GM18507 (cell line): ENCODE measurements at places on chromosomes 5 and 9.

DNA sequence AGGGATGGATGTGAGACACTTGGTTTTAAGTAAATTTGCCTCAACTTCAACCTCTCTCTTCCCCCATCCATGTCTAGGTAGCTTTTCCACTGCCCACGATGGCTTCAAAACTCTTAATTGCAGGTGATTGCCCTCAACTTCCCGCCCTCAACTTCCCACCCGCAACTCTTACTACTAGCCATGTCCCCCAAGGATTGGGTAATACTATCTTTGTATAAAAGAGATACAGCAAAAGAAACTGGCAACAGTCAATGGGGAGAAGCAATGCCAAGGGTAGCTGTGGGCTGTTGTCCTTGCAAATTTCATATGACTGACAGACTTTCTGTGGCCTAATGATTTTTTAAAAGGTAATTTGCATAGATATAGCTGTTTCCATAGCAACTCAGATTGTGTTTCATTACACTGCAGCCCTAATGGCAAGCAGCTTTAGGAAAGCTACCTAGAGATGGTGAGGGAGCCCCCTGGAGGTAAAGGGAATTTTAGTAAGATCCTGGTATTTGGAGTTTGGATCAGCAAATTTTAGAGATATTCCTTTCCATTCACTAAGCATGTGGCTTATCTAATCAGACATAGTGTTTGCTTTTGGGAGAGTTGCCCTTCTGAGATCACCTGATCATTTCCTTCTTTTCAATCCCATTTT lies 421.5 kb upstream of the DAP start:
- peak; percentile 5 for DNase-seq

- no peak for DNase-seq
Observed at GRCh38 chr5:150329038-150329437, 26.3 kb upstream of the ARSI start.

DNA sequence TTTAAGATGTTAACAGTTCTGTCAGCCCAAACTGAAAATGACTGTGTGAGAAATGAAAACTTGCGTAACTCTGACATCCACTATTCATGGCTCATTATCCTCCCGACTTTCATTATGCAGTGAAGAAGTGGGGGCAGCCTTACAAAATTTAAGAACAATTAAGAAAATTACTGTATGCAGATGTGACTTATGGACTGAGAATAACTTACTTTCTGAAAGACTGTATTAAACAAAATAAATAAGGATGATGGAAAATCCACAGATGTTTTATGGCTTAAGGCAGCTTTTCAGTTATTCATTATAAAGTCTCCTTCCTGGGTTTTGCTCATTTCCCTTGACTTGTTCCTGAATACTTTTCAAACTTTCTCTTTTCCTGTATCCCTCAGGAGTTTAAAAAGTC lies 55.2 kb downstream of the GRIN3A start:
- no peak for DNase-seq

DNA sequence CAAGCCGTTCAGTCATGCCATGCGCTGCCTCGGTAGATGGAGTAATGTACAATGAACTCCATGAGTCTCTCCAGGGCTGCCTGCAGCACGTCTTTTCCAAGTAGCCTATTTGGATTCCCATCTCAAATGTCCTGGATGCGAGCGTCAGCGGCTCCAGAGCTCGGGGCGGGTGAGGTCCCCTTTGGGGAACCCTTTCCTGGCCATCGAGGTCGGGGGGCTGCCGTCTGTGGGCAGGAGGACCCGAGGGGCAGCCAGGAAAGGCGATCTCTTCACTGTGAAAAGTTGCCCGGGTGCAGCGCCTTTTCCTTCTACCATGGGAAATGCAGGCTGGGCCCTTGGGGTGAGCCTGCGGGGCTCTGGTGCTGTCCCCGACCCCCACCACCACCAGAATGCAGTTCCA lies 36.9 kb upstream of the FCN2 start:
- no peak for DNase-seq

GRCh38 chr5:131230406-131230805 lies 33.4 kb upstream of the CDC42SE2 start:
- no peak for DNase-seq

DNA sequence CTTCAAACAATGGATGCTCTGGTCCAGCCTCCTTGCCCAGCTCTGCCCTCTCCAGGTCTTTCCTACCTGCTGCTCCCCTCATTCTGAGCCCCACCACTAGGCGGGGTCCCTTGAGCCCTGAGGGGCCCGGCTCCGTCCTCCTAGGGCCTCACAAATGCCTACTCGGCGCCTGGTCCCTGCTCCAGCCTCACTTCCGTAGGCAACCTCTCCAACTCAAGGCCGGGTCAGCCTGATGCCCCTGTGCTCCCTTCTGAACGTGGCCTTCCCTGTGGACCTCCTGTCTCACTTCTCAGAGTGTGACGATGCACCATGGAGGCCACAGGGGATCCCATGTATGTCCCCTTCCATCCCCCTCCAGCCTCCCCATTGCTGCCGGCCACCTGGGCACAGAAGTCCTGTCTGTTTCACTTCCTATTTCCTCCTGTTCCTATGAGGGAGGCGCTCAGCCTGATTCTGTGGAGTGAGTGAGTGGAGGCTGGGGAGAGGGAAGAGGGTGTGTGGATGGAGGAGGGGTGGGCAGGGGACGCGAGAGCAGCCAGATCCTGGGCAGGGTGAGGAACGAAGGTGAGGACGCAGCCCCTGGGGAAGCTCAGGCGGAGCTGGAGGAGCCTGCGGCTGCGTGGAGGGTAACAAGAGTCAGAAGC lies 127.2 kb upstream of the FAM120A start:
- DNase-seq, result no peak

DNA sequence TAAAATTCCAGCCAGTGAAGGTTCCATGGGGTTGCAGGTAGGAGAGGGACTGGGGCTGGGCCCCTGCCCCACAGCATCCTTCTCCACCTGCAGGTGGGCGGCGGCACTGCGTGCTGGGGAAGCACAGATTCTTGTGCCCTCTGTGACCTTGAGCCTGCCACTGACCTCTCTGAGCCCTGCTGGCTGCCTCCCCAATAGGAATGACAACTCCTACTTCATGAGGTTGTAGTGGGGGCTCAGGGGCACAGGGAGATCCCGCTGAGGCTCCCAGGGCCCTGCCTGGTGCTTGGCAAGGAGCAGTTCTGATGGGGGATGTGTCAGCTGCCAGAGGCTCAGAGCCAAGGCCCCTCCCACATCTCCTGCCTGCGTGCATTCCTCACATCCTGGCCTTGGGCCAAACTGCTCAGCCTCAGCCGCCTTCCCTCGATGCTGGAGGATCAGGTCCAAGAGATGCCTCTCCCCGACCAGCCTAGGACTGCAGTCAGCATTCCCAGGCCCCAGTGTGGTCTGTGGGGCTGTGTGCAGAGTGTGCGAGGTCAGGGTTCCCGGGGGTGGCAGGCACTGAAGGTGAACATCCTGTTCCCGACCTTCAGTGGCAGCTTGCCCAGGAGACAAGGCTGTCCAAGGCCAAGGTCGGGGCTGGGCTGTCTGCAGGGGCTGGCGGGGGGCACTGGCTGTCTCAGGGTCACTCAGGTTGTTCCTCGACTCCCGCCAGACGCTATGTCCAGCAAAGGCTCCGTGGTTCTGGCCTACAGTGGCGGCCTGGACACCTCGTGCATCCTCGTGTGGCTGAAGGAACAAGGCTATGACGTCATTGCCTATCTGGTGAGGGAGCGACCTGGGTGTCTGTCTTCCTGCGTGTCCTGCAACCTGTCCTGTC lies 7.0 kb downstream of the ASS1 start:
- DNase-seq, result no peak

GRCh38 chr5:133317558-133317957 lies 265.7 kb downstream of the HSPA4 start:
- no peak for DNase-seq
